ENCODE measurements at places on chromosomes 12 and 14. TPM values are rescaled to one million over a fixed set of nuclear protein-coding genes. Genes with fewer than 3 reads are reported as not detected.

TPPP2 gene
- 0.59 TPM for polyA plus RNA-seq

GUCY2C gene
- polyA plus RNA-seq: not detected

JPH4 gene
- polyA plus RNA-seq: 0.46 TPM

FAM222A gene
- 14.6 TPM for polyA plus RNA-seq

PLEKHG3 gene
- 42.0 TPM for polyA plus RNA-seq

MMP14 gene
- 61.8 TPM for polyA plus RNA-seq

FBXW8 gene
- polyA plus RNA-seq: 3.6 TPM

NGB gene
- polyA plus RNA-seq: 0.38 TPM

PLEKHG7 gene
- 0.73 TPM for polyA plus RNA-seq

CLEC4C gene
- not detected for polyA plus RNA-seq

NR4A1 gene
- 76.4 TPM for polyA plus RNA-seq

MMP19 gene
- 4.3 TPM for polyA plus RNA-seq

TGM1 gene
- 5.4 TPM for polyA plus RNA-seq

LRTM2 gene
- not detected for polyA plus RNA-seq

PLEKHA5 gene
- 10.3 TPM for polyA plus RNA-seq

TSPAN31 gene
- 29.8 TPM for polyA plus RNA-seq

PTHLH gene
- polyA plus RNA-seq: 0.89 TPM

HCAR2 gene
- 0.08 TPM for polyA plus RNA-seq

GPR132 gene
- polyA plus RNA-seq: 0.38 TPM

All from pancreas (tissue), 10 donors.